Adipocyte (in vitro differentiated cells): ENCODE measurements at places on chromosomes 3 and 15.

- DNase-seq, result no peak
These were observed 23.1 kb downstream of the HEG1 start for GRCh38 chr3:125032683-125033082.

- no peak for DNase-seq
These were observed 9.3 kb upstream of the IL1RAP start for GRCh38 chr3:190504354-190505125.

GRCh38 chr15:43989938-43990337 is 163.1 kb downstream of the WDR76 start:
- DNase-seq, result no peak

- peak; percentile 61 for DNase-seq
These were observed 23.3 kb downstream of the CCDC13 start for GRCh38 chr3:42749753-42750231.

DNA sequence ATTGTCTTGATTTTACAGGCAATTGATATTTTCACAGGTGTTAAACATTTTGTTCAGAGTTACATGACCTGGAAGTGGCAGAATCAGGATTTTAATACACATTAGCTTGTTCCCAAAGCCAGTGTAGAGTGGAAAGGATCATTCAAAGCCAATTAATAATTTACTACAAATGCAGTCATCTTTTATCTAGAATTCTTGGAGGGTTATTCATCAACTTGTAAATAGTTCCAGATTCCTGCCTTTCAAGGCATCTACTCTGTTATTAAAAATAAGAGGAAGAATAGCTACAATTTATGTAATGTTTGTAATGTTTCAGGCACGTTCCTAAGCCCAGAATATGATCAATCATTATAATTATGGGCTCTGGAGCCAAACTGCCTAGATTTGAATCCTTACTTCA is 358.5 kb downstream of the ZNF385D start:
- DNase-seq, result no peak

- DNase-seq, result no peak
These were observed 7.5 kb downstream of the RNF111 start for GRCh38 chr15:58994906-58995453.

GRCh38 chr3:194277104-194277785 is 73.9 kb downstream of the CPN2 start:
- peak; percentile 53 for DNase-seq

GRCh38 chr3:52278510-52279069 is at the start of gene WDR82:
Gene WDR82, minus strand, starts transcription at chr3:52278649. Its CDS starts 288 bp downstream, at chr3:52278361.
- DNase-seq, result peak; percentile 98

DNA sequence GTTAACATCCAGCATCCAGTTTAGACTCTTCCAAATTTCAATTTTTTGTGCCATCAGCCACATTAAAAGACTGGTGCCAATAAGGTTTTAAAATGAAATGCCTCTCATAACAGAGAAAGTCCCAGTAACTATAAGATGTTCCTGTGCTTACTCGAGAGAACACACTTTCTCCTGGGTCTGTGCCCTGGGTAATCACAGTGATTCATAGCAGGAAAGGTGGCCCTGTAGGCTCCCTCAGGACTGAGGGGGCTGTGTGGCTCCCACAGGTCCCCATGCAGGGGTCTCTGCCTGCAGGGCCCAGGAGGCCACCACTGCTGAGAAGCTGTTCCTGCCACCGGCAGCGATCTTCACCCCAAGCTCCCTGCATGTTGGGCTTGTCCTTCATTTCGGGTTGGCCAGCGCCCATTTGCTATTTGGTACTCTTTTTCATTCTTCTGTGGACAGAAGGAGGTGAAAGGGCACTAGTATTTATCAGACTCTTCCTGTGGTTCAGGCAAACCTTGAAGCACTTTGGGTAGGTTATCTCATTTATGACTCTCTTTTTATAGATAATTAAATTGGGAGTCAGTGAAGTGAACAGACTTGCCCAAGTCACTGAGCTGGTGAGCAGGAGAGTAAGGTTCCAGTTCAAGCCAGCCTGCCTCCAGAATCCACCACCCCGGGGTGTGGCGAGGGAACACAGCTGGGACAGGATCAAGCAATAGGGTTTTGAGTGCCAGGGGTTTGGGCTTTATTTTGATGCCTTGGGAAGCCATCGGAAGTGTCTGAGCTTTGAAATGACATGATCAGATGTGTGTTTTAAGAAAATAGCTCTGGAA is 44.2 kb upstream of the PLXNA1 start:
- no peak for DNase-seq

DNA sequence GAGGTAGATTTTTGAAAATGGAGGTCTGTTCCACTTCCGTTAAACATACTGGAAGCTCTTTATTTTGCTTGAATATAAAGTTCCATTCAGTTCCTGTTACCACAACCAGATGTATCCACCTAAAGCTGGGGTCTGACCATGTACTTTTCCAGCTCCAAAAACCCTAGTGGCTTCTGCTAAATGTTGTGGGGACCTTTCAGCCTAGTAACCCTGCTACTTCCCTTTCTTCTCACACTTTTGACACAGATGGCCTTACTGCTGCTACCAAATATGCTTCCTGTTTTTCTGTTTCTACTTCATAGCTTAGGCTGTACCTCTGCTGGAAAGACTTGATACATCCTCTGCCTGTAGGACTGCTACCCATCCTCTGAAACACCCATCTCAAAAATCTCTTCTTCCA is 87.8 kb downstream of the COL6A6 start:
- DNase-seq, result no peak
